ENCODE measurements at places on chromosomes 5 and 9.

DNA sequence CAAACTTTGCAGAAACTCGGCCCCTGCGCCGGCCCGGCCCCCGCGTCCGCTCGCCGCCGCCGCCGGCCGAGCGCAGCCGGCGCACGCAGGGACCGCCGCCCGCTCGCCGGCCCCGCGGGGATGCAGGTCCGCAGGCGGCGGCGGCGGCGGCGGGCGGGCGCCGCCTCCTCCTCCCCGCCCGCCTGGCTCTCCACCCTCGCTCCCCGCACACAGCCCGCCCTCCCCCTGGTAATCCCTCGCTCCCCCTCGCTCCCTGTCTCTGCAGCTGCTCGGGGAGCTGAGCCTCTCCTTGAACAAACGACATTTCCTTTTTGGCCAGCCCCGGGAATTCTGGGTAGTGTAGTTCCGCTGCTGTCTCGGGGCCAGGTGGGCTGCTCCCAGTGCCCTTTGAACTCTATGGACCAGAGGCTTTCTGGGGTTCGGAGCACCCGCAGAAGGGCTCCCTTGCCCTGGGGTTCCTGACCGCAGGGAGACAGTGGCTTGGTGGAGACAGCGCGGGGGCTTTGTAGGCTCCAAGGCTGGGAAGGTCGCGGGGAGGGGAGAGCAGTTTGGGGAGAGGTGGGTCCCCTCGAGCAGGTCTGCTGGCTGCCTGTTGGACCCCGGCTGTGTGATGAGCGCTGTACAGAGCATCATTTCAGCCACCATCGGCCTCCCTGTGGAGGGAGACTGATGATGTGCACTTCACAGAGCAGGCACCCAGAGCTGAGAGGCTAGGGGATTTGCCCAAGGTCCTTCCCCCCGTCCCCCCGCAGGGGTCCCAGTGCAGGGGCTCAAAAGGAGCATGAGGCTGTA, 1.8 kb upstream of the FAM78A start:
- peaks cover 31% of the 10 kb centered on the region for H3K4me1 ChIP-seq
- DNase-seq, result peak; percentile 56
- H3K27me3 ChIP-seq, result no peaks in the 10 kb centered on the region
- H3K27ac ChIP-seq, result peak overlapping the region; percentile 91
- peak overlapping the region; percentile 88 for H3K4me3 ChIP-seq

DNA sequence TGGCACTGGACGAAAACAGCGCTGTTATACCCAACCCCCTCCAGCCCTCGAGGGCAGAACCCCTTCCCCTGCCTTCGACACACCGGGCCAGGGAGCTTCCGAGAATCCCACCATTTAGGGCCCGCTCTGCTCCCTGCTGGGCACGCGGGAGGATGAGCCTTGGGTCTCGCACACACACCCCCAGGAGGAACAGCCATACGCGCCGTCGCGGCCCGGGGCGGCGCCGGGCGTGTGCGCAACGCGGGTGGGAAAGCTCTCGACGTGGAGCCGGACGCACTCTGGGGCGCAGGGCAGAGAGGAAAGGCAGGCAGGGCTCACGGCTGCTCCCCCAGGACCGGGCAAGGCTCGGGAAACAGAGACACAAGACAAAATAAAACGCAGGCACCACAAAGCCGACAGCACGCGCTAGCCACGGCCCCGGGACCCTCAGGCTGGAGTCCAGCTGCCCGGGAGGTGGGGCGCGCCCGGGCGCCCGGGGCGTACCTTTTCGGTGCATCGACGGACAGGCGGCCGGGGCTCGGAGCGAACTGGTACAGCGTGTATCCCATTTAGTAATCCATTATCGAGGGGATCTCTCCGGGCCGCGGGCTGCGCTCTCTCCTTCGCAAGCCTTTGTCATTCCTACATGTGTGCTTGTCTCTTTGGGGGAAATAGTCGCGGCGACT, 789 bp downstream of the SEMA6A start:
- no peak for DNase-seq
- H3K4me3 ChIP-seq, result no peak overlapping the region
- H3K27ac ChIP-seq, result no peak overlapping the region

GRCh38 chr9:18826248-18826647, 206.8 kb downstream of the SAXO1 start:
- H3K36me3 ChIP-seq, result no peaks in the 10 kb centered on the region
- H3K4me3 ChIP-seq, result no peak overlapping the region
- no peaks in the 10 kb centered on the region for H3K4me1 ChIP-seq
- no peaks in the 10 kb centered on the region for H3K27me3 ChIP-seq
- no peak for DNase-seq

- H3K27me3 ChIP-seq, result no peaks in the 10 kb centered on the region
- H3K4me3 ChIP-seq, result no peak overlapping the region
Measured at GRCh38 chr9:135016876-135017275, 70.6 kb upstream of the OLFM1 start.

DNA sequence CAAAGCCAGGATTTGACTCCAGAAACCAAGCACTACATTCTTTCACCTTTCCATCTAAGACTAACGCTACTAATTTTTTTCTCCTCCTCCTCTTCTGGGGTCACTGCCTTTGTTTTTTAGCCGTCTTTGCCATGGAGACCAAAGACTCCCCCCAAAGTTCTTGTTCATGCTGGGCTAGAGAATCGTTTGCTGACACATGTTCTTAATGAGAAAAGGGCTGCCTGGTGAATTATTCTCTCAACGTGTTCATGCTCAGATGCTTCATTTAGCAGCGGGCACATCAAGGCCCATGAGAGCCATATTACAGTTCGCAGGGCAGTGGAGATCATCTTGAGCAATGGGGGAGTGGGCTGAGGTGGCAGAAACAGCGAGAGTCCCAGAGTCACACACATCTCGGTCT, 134.9 kb downstream of the SLIT3 start:
- H3K27me3 ChIP-seq, result no peaks in the 10 kb centered on the region
- no peak overlapping the region for H3K27ac ChIP-seq
- H3K4me3 ChIP-seq, result no peak overlapping the region
- H3K4me1 ChIP-seq, result no peaks in the 10 kb centered on the region

GRCh38 chr5:68395926-68396511, 180.5 kb downstream of the PIK3R1 start:
- no peaks in the 10 kb centered on the region for H3K36me3 ChIP-seq
- H3K27ac ChIP-seq, result no peak overlapping the region
- no peak overlapping the region for H3K4me3 ChIP-seq

GRCh38 chr5:176860381-176860780, 38.8 kb downstream of the HK3 start:
- no peak overlapping the region for H3K4me3 ChIP-seq
- H3K27me3 ChIP-seq, result peaks cover 21% of the 10 kb centered on the region
- no peak overlapping the region for H3K27ac ChIP-seq
- no peaks in the 10 kb centered on the region for H3K4me1 ChIP-seq

GRCh38 chr9:20754556-20754955, 70.5 kb downstream of the FOCAD start:
- DNase-seq, result no peak
- no peaks in the 10 kb centered on the region for H3K27me3 ChIP-seq
- H3K4me3 ChIP-seq, result no peak overlapping the region
- no peaks in the 10 kb centered on the region for H3K4me1 ChIP-seq

DNA sequence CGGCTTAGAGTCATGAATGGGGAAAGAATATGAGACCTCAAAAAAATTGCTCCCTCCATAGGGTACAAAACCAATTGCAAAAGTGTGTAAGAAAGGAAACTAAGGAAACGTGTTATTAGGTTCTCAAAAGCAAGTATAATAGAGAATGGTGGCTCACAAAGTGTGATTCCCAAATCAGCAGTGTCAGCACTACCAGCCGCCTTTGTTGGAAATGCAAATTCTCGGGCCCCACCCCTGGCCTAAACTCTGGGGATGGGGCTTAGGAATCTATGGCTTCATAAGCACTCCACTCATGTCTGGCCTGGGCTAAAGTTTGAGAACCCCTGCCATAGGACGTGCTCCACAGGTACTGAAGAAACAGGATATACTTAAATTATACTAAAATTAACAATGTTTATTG, 1.6 kb upstream of the CCDC69 start:
- no peaks in the 10 kb centered on the region for H3K36me3 ChIP-seq
- H3K4me3 ChIP-seq, result no peak overlapping the region
- no peak for DNase-seq
- no peaks in the 10 kb centered on the region for H3K27me3 ChIP-seq

GRCh38 chr5:115317320-115317719, 20.9 kb upstream of the CCDC112 start:
- no peaks in the 10 kb centered on the region for H3K4me1 ChIP-seq
- H3K27ac ChIP-seq, result no peak overlapping the region
- H3K4me3 ChIP-seq, result no peak overlapping the region
- no peaks in the 10 kb centered on the region for H3K36me3 ChIP-seq
- DNase-seq, result no peak
- H3K27me3 ChIP-seq, result no peaks in the 10 kb centered on the region

GRCh38 chr5:395156-395920, 47.6 kb upstream of the EXOC3 start:
- H3K27me3 ChIP-seq, result no peaks in the 10 kb centered on the region
- H3K27ac ChIP-seq, result no peak overlapping the region
- DNase-seq, result no peak

DNA sequence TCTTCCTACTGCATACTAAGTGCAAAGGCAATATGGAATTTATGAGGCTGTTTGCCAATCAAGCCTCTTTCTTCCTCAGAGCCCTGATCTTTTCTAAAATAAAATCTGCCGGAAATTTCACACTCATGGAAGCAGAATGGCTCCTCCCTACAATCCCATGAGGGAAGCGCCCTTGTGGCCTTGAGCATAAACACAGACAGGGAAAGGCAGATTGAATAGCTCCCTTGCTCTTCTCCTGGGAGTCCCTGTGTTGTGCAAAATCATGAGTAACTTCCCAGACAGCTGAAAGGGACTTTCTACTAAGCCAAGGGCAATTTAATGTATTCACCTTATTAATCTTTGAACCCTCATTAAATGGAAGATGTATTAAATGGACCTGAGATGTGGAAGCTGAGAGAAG, 226.1 kb upstream of the PIK3R1 start:
- no peaks in the 10 kb centered on the region for H3K36me3 ChIP-seq
- no peak overlapping the region for H3K4me3 ChIP-seq
- no peaks in the 10 kb centered on the region for H3K4me1 ChIP-seq
- H3K27me3 ChIP-seq, result no peaks in the 10 kb centered on the region
- no peak overlapping the region for H3K27ac ChIP-seq

DNA sequence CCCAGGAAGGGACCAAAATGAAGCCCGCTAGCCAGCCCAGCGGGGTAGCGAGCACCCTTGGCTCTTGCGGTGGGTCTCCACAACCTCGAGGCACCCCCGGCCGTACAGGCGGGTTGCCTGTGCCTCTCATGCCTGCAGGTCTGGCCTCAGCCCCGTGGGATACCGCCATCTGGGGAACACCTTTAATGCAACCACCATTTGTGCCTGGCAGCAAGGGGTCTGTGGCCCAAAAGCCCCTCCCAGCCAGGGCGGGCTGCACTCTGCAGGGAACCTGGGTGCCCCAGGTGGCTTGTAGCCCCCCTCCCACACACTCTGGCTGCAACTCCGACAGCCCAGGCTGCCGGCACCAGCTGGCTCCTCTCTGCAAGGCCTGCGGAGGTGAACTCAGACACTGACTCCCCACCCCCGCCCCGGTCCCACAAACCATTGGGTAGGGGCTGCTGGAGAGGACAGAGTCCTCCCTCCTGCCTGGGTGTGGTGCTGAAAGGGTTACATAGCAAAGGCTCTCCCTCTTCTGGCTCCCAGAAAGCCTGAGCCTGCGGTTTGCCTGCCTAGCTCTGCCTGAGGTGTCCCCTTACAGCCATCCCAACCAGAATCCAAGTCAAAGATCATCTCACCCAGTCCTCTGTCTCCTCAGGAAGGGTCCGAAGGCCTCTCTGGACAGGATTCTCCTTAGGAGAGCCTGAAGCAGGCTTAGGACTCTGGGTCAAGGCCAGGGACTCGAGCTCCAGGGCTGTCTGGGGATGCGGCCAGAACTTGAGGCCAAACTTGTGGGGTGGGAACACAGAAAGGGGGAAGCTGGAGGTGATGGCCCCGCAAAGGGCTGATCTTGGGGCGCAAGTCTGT, 109.4 kb downstream of the PSD2 start:
- no peak overlapping the region for H3K4me3 ChIP-seq
- peaks cover 5% of the 10 kb centered on the region for H3K4me1 ChIP-seq

DNA sequence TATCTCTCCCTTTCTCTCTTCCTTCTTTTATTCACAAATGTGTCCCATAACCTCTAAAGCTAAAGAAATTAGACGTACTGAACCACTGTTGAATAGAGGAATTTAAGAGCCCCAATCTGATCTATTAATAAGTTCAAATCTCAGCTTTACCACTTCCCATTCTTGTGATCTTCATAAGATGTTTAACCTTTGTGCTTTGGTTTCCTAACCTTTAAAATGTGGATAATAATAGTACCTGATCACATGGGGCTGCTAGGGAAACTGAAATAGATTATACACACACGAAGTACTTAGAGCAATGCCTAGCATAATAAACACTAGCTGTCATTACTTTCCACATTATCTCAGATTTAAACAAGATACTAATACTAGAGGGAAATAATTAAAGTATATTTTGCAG, 324.3 kb upstream of the SEMA6A start:
- H3K4me3 ChIP-seq, result no peak overlapping the region
- no peaks in the 10 kb centered on the region for H3K4me1 ChIP-seq
- H3K27me3 ChIP-seq, result no peaks in the 10 kb centered on the region
- no peak for DNase-seq
- H3K27ac ChIP-seq, result no peak overlapping the region

GRCh38 chr5:156154757-156155156, 172.2 kb upstream of the SGCD start:
- H3K27me3 ChIP-seq, result no peaks in the 10 kb centered on the region
- H3K27ac ChIP-seq, result no peak overlapping the region
- H3K36me3 ChIP-seq, result no peaks in the 10 kb centered on the region
- no peaks in the 10 kb centered on the region for H3K4me1 ChIP-seq

GRCh38 chr5:27472000-27472763, 433.8 kb upstream of the CDH9 start:
- no peaks in the 10 kb centered on the region for H3K36me3 ChIP-seq
- H3K4me3 ChIP-seq, result no peak overlapping the region
- no peaks in the 10 kb centered on the region for H3K4me1 ChIP-seq
- H3K27ac ChIP-seq, result no peak overlapping the region
- no peaks in the 10 kb centered on the region for H3K27me3 ChIP-seq
- DNase-seq, result no peak

GRCh38 chr9:87494970-87495471, 2.6 kb upstream of the DAPK1 start:
- no peaks in the 10 kb centered on the region for H3K36me3 ChIP-seq
- no peak for DNase-seq
- no peaks in the 10 kb centered on the region for H3K4me1 ChIP-seq
- peaks cover 5% of the 10 kb centered on the region for H3K27me3 ChIP-seq
- no peak overlapping the region for H3K27ac ChIP-seq

Data from effector memory CD4-positive, alpha-beta T cell (primary cell).